ENCODE measurements at places on chromosomes 1 and 21. TPM values are rescaled to one million over a fixed set of nuclear protein-coding genes. Genes with fewer than 3 reads are reported as not detected.

TMEM200B gene
- not detected for total RNA-seq

- DNase-seq, result no peak
Observed at GRCh38 chr1:178727014-178727895, 2.2 kb downstream of the RALGPS2 start.

DNA sequence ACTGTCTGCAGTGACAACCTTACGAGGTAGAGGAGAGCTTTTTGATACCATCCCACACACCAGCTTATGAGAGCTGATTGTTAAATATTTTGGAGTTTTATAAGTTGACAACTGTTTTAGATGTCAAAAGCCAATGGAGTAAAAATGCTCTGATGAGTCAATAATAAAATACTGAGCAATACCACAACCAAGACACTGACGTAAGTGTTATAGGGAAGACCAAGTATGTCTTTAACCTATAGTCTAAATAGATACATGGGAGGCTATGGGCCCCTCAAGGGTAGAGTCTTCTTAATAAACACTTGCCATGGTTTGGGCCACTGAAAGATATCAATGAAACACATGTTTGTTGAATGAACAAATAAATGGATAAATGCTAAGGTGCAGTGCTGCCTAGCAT, 49.2 kb downstream of the DUSP10 start:
- no peak for DNase-seq

DNA sequence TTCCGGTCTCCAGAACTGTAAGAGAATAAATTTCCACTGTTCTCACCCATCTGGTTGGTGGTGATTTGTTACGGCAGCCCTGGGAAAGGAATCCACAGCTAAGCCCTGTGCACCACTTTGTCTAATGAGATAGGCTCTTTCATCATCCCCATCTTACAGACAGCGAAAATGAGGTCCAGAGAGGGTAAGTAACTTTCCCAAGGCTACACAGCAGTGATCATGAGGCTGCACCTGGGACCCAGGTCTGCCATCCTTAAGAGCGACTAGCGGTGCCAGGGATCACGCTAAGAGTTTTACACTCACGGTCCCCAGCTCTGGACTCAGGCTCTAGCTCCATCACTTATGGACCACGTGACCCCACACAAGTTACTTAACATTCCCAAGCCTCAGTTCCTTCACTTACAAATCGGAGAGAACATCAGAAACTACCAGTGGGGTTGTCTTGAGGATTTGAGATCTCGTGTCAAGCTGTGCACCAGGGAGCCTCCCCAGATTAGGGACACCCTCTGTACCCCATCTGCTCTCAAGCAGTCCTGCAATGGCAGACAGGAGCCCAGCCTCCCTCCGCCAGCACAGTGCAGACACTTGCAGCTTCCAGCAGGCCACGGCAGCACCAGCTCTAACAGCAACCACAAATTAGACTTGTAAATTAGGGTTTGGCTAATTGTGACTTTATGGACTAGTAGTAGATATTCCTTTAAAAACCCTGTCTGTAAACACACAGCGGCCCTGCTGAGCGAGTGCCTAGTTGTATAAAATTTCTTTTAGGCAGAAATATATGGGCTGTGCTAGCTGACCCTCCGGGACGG, 87.3 kb downstream of the DISP3 start:
- DNase-seq, result no peak

DNA sequence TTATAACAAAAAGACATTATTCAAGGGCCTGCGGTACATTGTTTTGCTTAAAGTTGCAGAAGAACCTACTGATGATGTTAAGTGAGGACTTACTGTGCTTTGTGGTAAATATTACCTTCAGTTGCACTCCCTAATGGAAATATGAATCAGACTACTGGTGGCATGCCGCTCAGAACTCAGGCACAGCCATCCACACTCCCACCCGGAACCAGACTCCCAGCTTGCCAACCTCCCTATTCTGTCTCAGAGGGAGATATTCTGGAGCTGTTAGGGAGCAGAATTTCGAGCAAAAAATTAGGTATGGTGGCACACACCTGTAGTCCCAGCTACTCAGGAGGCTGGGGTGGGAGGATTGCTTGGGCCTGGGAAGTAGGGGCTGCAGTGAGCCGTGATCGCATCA, 13.1 kb downstream of the PGBD5 start:
- DNase-seq, result no peak

GRCh38 chr1:213987422-213987926, 299 bp upstream of the PROX1 start:
- DNase-seq, result no peak

Data from SJSA1 (cell line).